Aorta (tissue), 5 donors: ENCODE measurements at places on chromosomes 11 and 22. TPM values are rescaled to one million over a fixed set of nuclear protein-coding genes. Genes with fewer than 3 reads are reported as not detected.

GRCh38 chr11:13339195-13340153 is 61.9 kb downstream of the BMAL1 start:
- no peak for DNase-seq

DNA sequence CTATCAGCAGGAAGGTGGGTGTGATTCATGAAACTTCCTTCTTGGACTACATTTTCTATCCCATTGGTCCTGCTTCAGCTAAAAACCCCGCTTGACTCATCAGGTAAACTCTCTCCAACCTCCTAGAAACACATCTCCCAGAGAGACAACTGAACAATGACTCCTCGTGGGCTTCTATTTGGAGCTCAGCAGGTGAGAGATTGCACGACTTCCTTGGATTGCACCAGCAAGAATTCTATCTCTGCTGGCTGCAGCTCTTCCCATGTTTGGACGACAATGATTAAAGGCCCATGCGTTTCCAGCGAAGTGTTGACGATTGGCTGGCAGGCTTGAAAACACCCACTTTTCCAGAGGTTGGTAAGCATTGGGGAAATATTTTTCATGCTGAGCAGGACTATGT is 216.1 kb upstream of the NTM start:
- DNase-seq, result no peak

- no peak for DNase-seq
Measured at GRCh38 chr22:34969001-34969790, 96.8 kb upstream of the ISX start.

DNA sequence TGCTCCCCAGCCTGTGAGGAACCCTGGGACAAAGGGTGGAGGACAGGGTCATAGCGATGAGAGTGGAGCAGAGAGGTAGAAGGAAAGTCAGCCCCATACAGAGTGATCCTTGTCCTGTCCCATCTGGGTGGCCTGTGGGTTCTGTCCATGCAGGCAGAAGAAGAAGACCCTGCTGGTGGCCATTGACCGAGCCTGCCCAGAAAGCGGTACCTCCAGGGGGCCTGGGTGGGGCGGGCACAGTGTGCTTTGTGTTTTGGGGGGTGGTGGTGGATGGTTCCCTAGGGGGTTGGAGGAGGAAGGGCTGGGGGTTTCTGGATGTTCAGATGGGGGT is 7.9 kb downstream of the SIDT2 start:
- DNase-seq, result peak; percentile 55

- DNase-seq, result no peak
Measured at GRCh38 chr11:9853929-9854552, 190.2 kb downstream of the SWAP70 start.

DNA sequence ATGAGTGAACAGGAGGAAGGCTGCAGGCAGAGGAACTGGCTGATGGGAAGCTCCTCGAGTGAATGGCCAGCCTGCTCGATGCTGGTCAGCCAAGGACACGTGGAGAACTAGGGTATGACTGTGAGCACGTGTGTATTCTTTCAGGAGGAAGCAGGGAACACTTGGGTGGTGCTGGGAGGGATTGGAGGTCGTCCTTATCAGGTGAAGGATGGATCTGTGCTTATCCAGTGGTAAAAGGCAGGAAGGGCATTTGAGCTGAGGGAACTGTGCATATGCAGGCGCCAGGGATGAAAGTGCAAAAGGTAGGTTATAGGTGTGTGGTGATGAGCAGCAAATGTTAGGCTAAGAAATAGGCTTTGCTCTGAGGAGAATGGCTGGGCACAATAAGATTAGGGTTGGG is 9.7 kb upstream of the SLCO2B1 start:
- DNase-seq, result no peak

DNA sequence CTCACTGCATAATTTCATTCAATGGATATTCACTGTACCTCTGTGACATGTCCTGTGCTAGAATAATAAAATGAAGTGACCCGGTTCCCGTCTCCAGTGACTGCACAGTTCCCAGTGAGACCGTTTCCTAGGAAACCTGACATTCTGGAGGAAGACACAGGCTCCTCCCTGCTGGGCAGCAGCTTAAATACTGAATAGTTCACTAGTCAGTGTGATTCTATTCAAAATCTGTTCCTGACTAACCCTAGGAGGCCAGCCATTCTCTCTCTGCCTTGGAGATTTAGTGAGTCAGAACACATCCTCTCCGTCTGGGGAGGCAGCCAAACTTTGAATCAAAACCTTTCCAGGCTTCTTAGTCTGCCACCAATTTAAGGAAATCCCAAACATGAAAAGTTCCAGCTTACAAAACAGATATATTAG is 11.3 kb downstream of the TRIM66 start:
- peak; percentile 72 for DNase-seq

GRCh38 chr11:34250732-34251588 is 106.8 kb downstream of the ABTB2 start:
- DNase-seq, result peak; percentile 84

DNA sequence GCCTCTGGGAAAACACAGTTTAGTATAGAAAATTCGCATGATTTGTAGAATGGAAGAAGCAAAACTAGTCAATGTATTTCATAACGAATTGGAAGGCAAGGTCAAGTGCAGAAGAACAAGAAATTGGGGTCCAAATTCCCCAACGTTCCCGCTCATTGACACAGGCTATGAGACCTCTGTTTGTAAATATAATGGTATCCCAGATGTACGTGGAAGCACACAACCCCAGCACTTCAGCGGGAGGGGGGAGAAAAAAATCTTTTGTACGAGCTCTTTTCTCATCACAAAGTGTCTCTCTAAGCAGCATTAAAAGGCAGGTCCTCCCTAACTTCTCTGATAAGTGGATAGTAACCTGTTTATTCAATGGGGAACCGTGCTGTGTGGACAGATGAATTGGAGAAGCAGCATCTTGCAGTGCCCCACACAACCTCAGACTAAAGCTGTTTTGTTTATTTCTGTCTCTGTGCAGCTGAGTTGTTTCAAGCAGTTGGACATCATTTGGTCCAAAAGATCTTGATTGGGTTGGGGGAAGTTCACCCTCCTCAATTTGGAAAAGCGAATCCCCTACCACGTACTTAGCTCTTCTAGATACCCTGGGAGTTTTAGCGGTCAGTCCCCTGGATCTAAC is 1.1 kb upstream of the GAB2 start:
- DNase-seq, result no peak

- no peak for DNase-seq
Measured at GRCh38 chr22:44621401-44622146, 80.4 kb upstream of the PRR5 start.

- no peak for DNase-seq
Measured at GRCh38 chr11:32087597-32087996, 3.3 kb upstream of the RCN1 start.

- no peak for DNase-seq
Measured at GRCh38 chr11:47797633-47798032, 30.5 kb upstream of the FNBP4 start.

- peak; percentile 84 for DNase-seq
Measured at GRCh38 chr22:37607010-37607934, 1.4 kb upstream of the GGA1 start.

DNA sequence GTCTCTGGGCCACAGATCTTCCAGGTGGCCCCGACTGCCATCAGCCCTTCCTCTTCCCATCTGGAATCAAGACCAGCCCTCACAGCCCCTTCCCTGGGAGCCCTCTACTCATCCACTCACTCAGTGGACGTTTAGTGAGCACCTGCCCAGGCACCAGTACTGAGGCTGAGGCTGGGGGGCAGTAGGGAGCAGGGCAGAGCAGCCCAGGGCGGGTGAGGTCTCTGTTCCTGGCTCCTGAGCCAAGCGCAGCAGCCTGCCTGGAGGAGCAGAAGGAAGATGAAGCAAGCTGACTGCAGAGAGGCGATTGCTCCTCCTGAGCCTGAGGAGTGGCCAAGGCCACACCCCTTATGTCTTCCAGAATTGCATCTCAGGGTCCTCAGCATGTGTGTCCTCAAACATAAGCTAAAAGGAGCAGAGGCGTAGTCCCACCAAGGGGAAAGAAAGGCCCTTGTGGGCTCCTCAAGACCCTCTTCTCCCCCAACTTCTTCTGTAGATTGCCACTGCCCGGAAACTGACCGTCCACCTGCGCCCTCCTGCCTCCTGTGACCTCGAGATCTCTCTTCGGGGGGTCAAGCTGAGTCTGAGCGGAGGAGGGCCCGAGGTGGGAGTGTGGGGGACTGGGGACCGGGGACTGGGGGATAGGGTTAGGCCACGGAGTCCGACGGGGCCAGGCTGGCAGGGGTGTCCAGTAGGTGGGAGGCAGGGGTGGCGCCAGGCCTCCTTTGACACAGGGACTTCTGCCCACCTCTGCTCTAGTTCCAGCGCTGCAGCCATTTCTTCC is 5.8 kb downstream of the MAPK8IP2 start:
- no peak for DNase-seq

- DNase-seq, result no peak
Measured at GRCh38 chr11:38598418-38598817, 2000.4 kb upstream of the RAG2 start.

GRCh38 chr11:15544353-15544752 is 429.6 kb downstream of the INSC start:
- DNase-seq, result no peak

GRCh38 chr11:31788085-31788484 is 23.0 kb downstream of the PAX6 start:
- DNase-seq, result no peak

DNA sequence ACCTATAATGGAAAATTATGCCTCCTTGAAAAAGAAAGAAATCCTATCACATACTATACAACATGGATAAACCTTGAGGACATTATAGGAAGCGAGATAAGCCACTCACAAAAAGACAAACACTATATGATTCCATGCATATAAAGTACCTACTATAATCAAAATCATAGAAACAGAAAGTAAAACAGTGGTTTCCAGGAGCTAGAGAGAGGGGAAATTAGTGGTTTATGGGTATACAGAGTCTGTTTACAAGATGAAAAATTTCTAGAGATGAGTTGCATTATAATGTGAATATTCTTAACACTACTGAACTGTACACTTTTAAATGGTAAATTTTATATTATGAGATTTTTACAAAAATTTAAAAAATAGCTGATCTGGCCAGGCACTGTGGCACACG is 40.5 kb upstream of the ARHGAP42 start:
- no peak for DNase-seq

- DNase-seq, result peak; percentile 59
Measured at GRCh38 chr11:120985718-120986569, 38.0 kb upstream of the TBCEL start.

- DNase-seq, result no peak
Measured at GRCh38 chr11:29305456-29306232, 711.2 kb downstream of the KCNA4 start.

MYEOV gene
- 0.52 TPM for total RNA-seq

MS4A6E gene
- not detected for total RNA-seq

IFT27 gene
- total RNA-seq, result 27.4 TPM

NUP50 gene
- total RNA-seq, result 33.2 TPM

SMC1B gene
- not detected for total RNA-seq

VSIG10L2 gene
- 0.48 TPM for total RNA-seq

MAPK8IP2 gene
- total RNA-seq, result 0.24 TPM

GANAB gene
- total RNA-seq, result 206 TPM

OR5B21 gene
- total RNA-seq, result not detected

ARVCF gene
- total RNA-seq, result 64.4 TPM

FAM118A gene
- 59.2 TPM for total RNA-seq

SLC22A9 gene
- total RNA-seq, result not detected
